ENCODE measurements at places on chromosomes 3 and 15. TPM values are rescaled to one million over a fixed set of nuclear protein-coding genes. Genes with fewer than 3 reads are reported as not detected.

GRCh38 chr3:50137531-50137930 is 17.6 kb upstream of the SEMA3F start:
- no peak overlapping the region for H3K27ac ChIP-seq
- no peak overlapping the region for H3K4me3 ChIP-seq
- no peaks in the 10 kb centered on the region for H3K36me3 ChIP-seq
- H3K27me3 ChIP-seq: no peaks in the 10 kb centered on the region
- peaks cover 16% of the 10 kb centered on the region for H3K4me1 ChIP-seq

- H3K27ac ChIP-seq: peak overlapping the region; percentile 82
- peaks cover 27% of the 10 kb centered on the region for H3K4me1 ChIP-seq
- peak overlapping the region; percentile 59 for H3K4me3 ChIP-seq
- peaks cover 5% of the 10 kb centered on the region for H3K36me3 ChIP-seq
- no peak for DNase-seq
These were observed 17.8 kb downstream of the MYL3 start for GRCh38 chr3:46845397-46845859.

KLHDC8B gene
- total RNA-seq: 78.6 TPM

GRCh38 chr3:196423044-196423781 is 9.0 kb downstream of the UBXN7 start:
- H3K4me1 ChIP-seq: peaks cover 53% of the 10 kb centered on the region
- DNase-seq: no peak
- no peak overlapping the region for H3K27ac ChIP-seq

GRCh38 chr3:142315083-142315482 is 89.7 kb upstream of the GK5 start:
- H3K4me3 ChIP-seq: no peak overlapping the region
- DNase-seq: no peak
- no peaks in the 10 kb centered on the region for H3K4me1 ChIP-seq
- H3K27ac ChIP-seq: no peak overlapping the region
- no peaks in the 10 kb centered on the region for H3K27me3 ChIP-seq

- H3K36me3 ChIP-seq: no peaks in the 10 kb centered on the region
- H3K4me1 ChIP-seq: peaks cover 4% of the 10 kb centered on the region
- H3K4me3 ChIP-seq: no peak overlapping the region
- H3K27me3 ChIP-seq: no peaks in the 10 kb centered on the region
- no peak for DNase-seq
These were observed 296.7 kb upstream of the PROK2 start for GRCh38 chr3:72081471-72082185.

CALML4 gene
- total RNA-seq: 45.8 TPM

DNA sequence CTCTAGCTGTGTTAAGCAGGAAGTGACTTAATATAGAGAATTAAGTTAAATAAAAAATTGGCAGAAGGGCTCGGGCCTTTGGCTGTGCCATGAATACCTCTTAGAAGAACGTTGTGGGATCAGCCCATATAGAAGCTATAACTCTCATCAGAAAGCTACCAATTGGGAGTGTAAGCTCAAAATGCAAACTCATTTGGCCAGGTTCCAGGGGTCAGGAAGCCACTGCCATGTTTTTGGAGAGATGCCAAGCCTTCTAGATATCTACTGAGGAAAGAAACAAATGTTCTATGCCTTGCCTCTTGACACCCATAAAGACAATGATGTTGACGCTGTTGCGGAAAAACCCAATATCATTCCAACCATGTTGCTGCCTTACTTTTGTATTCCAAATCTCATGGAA is 475.2 kb upstream of the TGFBR2 start:
- no peak overlapping the region for H3K27ac ChIP-seq
- H3K27me3 ChIP-seq: no peaks in the 10 kb centered on the region
- no peak overlapping the region for H3K4me3 ChIP-seq
- no peaks in the 10 kb centered on the region for H3K4me1 ChIP-seq

GRCh38 chr3:152826476-152826875 is 8.5 kb upstream of the P2RY1 start:
- no peak for DNase-seq
- no peak overlapping the region for H3K4me3 ChIP-seq
- no peaks in the 10 kb centered on the region for H3K27me3 ChIP-seq
- H3K27ac ChIP-seq: no peak overlapping the region
- no peaks in the 10 kb centered on the region for H3K4me1 ChIP-seq

- peaks cover 63% of the 10 kb centered on the region for H3K36me3 ChIP-seq
- no peak overlapping the region for H3K4me3 ChIP-seq
- H3K4me1 ChIP-seq: peaks cover 86% of the 10 kb centered on the region
- no peaks in the 10 kb centered on the region for H3K27me3 ChIP-seq
These were observed 122.2 kb downstream of the KLHL25 start for GRCh38 chr15:85672332-85673084.

DNA sequence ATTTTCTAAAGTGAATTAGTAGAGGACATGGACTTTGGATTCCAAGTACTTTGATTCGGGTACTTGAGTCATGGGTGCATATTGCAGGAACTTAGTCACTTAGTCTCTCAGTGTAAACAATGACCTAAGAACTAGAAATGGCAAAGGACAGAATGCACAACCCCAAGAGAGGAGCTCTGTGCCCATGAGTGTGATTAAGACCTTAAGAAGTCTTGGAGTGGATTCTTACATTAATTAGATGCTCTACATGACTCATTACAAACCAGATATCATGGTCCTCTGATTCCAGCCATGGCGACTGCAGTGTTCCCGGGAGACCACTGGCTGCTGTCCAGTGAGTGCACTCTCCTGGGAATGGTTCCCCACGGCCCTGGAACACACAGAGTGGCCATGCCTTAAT is 251.5 kb downstream of the GABRG3 start:
- no peaks in the 10 kb centered on the region for H3K27me3 ChIP-seq
- no peak for DNase-seq
- no peaks in the 10 kb centered on the region for H3K36me3 ChIP-seq

- DNase-seq: no peak
- no peaks in the 10 kb centered on the region for H3K36me3 ChIP-seq
- no peak overlapping the region for H3K27ac ChIP-seq
- H3K27me3 ChIP-seq: no peaks in the 10 kb centered on the region
- no peaks in the 10 kb centered on the region for H3K4me1 ChIP-seq
These were observed 322.6 kb upstream of the KCNH8 start for GRCh38 chr3:18825665-18826064.

DNA sequence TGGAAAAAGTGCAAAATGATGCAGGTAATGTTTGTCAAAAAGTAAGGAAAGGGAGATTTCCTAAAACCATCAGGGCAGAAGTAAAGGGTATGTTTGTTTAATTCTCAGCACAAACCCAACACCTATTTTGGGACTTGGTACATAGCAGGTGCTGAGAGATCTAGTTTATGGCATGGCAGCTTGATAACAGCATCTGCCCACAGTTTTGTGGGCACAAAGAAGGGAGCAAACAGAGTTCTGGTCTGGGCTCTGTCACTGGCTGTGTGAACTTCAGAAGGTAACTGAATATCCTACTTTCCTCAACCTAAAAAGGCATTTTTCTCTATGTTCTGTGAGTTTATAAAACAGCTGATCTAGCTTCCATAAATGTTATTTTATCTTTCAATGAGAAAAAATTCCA is 141.6 kb downstream of the PLCH1 start:
- no peak overlapping the region for H3K4me3 ChIP-seq
- H3K36me3 ChIP-seq: no peaks in the 10 kb centered on the region
- DNase-seq: no peak
- H3K27ac ChIP-seq: no peak overlapping the region
- H3K27me3 ChIP-seq: no peaks in the 10 kb centered on the region

All from esophagus muscularis mucosa (tissue), 4 donors.